Nucleus accumbens (tissue), 56 donors: ENCODE measurements at places on chromosomes 11 and 22.

GRCh38 chr11:78039919-78040671 is 17.0 kb upstream of the KCTD14 start:
- peak; percentile 15 for DNase-seq

DNA sequence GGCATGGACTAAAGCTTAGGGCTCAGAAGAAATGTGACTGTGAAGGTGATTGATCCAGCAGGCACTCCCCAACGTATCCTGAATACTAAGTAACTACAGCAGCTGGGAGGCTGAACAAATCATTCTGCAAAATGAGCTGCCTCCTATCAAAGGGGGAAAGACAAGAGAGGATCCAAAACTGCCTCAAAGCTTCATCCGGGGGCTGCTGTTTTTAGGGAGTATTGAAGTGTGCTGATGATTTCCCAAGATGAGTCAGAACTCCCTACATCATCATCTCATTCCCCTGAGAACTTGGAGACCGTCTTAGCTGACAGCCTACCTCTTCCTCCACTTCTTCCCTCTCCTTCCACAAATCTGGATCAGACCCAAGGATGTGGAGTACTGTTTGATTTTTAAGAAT is 108.4 kb upstream of the GRAMD1B start:
- DNase-seq = no peak

GRCh38 chr22:44823806-44824205 is 71.4 kb downstream of the ARHGAP8 start:
- DNase-seq = no peak

- DNase-seq = no peak
Measured at GRCh38 chr22:44711241-44711560, 9.2 kb downstream of the PRR5 start.

- no peak for DNase-seq
Measured at GRCh38 chr11:15473954-15474837, 359.5 kb downstream of the INSC start.

GRCh38 chr22:22753526-22754267 is 109.3 kb downstream of the GGTLC2 start:
- DNase-seq = no peak

GRCh38 chr22:41532908-41533825 is 11.1 kb downstream of the POLR3H start:
- peak; percentile 81 for DNase-seq

DNA sequence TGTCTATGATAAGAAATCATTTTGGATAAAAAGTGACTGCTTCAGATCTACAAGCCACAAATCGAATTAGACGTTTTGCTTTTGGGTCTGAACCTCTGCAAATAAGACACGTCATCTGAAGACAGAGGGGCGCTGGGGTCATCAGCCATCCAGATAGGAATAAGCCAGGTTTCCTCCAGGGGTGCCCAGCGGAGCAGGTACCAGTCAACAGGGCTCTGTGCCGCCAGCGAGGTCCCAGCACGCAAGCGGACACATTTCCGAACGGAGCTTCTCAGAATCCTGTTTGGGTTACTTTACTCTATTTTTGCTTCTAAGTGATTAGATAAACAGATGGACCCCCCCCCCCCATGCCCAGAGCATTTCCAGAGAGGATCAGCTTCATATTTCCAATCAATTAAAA is 873.8 kb downstream of the BRD1 start:
- DNase-seq = no peak

DNA sequence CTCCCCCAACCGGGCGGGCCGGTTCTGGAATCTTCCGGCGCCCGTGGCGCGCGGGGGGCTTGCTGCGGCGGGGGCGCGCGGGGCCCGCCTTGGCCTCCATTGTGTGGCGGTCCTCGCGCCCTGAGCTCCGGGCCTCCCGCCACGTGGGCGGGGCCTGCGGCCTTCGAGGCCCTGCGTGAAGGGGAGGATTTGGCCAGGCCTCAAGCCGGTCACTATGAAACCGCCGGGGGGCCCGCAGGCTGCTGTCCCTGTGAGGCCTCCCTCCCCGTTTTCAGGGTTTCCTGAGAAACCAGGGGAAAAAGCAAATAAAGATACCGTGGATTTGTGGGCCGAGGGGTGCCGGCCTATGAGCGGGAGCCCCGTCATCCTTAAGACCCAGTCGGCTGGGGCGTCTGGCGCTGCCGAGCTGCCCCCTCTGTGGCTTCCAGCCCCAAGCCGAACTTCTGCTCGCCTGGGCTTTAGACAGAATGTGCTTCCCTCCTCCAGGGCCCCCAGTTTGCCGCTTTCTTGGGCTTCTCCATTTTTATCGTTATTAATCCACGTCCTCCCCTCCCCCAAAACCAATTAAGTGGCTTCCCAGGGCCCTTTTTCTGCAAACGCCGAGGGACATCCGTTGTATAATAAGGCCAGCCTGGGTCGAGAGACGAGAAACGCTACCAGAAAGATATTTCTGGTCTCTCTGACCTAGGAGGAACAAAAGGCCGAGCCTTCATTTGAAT is 602 bp downstream of the EWSR1 start:
- peak; percentile 67 for DNase-seq
